ENCODE measurements at places on chromosomes 4 and X. TPM values are rescaled to one million over a fixed set of nuclear protein-coding genes. Genes with fewer than 3 reads are reported as not detected.
A peak's percentile ranks its signal among the peaks of the same experiment; 100 is the strongest.

GRCh38 chr4:8185930-8186329, 13.2 kb upstream of the SH3TC1 start:
- H3K4me1 ChIP-seq: peaks cover 27% of the 10 kb centered on the region
- no peak overlapping the region for H3K4me3 ChIP-seq
- peaks cover 6% of the 10 kb centered on the region for H3K27me3 ChIP-seq
- DNase-seq: no peak
- H3K27ac ChIP-seq: no peak overlapping the region

DNA sequence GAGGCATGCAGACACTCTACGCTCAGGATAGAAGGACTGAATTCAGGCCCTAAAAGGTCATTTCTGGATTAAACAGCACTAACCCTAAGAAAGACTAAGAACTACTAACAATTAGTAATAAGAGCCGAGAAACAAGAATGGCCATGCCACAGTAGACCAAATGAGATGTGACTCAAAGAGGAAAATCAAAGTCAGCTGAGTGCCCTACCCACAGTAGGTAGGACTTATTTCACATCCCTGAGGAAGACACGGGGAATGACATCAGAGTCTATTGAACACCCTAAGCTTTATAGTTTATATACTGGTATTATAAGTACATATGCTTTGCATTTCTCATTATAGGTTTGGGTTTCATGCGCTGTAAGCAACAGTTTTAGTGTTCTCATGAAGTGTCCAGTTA, 2.7 kb upstream of the ARSJ start:
- H3K4me3 ChIP-seq: no peak overlapping the region
- H3K36me3 ChIP-seq: peaks cover 8% of the 10 kb centered on the region
- peaks cover 21% of the 10 kb centered on the region for H3K4me1 ChIP-seq
- DNase-seq: no peak
- H3K27ac ChIP-seq: no peak overlapping the region
- no peaks in the 10 kb centered on the region for H3K27me3 ChIP-seq

DNA sequence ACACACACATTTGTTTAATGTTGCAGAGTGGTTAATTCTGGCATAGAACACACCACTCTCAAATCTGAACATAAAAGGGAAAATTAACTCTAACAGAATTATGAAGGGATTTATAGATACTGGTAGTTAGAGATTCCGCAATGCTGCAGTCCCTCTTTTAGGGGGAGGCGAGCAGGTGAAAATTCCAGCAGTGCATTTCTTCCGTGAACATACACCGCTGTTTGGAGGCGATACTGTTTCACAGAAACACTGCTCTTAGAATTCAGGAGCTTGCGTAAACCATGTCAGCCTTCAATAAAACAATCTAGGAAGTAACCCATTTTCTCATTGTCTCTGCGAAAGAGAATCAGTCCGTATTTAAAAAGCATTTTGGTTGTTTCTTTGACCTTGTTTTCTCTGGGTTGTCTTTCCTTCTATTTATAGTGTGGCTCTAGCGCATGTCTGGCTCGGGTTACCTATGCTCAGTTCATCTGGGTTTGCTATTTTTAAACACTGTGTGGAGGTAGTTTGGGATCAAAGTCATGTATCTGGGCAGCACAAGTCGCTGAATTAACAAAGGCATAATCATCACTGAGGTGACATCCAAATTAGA, 90.4 kb downstream of the GPAT3 start:
- no peak overlapping the region for H3K4me3 ChIP-seq
- no peak for DNase-seq
- no peak overlapping the region for H3K27ac ChIP-seq
- H3K36me3 ChIP-seq: peaks cover 2% of the 10 kb centered on the region

GRCh38 chrX:141975839-141976238, 72.1 kb downstream of the MAGEC1 start:
- H3K36me3 ChIP-seq: no peaks in the 10 kb centered on the region
- H3K4me3 ChIP-seq: no peak overlapping the region
- no peak overlapping the region for H3K27ac ChIP-seq
- DNase-seq: no peak

DNA sequence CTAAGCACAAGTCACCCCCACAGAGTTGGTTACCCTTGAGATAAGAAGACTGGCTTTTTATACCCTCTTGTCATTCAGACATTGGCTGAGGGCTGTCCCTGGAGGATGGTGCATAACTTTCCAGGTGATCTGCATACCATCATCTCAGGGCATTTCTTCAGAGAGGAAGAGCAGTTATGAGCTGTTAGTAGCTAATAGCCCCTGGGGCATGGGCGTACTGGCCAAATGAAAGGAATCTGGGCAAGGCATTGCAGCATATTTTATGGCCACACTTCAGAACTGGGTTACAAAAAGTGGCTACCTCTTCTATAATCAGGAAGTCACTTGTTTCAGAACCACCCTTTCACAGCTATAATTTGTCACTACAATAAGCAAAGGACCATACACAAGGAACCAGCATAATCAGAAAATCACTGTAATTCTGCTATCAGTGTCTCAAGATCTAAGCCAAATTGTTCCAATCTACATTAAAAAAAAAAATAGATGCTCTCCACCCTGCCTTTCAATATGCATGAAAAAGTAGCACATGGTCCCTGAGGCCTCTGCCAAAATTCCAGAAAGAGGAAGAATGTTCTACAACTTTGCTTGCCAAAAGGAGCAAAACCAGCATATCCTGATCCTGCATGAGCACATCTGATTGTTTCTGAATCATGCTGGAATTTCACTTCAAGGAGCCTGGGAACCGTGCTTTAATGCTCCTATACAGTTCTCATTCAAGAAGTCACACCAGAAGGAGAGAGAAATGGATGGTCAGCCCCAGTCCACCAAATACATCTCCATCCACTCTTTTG, 92.0 kb downstream of the TMEM144 start:
- H3K27ac ChIP-seq: no peak overlapping the region
- H3K4me1 ChIP-seq: peaks cover 7% of the 10 kb centered on the region
- no peak for DNase-seq

DNA sequence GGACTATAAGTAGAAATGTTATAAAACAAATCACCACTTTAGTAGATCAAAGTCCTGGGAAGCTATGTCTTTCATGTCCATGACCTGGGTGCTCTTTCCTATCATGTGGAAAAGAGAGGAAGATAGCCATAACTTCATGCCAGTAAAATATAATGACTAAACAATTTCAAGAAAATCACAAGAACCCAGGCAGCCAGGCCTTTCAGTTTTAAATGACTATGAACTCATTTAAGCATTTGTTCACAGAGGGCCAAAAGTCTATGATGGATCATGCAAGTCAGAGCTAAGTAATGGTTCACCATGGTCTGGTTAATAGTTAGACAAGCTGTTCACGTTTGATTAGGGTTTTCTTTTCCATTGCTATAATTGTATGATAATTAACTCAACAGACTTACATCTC, 155.8 kb downstream of the PPARGC1A start:
- H3K4me1 ChIP-seq: peaks cover 4% of the 10 kb centered on the region
- DNase-seq: no peak
- no peaks in the 10 kb centered on the region for H3K27me3 ChIP-seq
- no peak overlapping the region for H3K27ac ChIP-seq
- no peak overlapping the region for H3K4me3 ChIP-seq

GRCh38 chrX:40154853-40155588, 57.3 kb upstream of the BCOR start:
- H3K4me1 ChIP-seq: peaks cover 12% of the 10 kb centered on the region
- H3K27me3 ChIP-seq: no peaks in the 10 kb centered on the region
- H3K36me3 ChIP-seq: no peaks in the 10 kb centered on the region
- H3K4me3 ChIP-seq: peak overlapping the region; percentile 69
- DNase-seq: peak; percentile 88
- H3K27ac ChIP-seq: no peak overlapping the region

DNA sequence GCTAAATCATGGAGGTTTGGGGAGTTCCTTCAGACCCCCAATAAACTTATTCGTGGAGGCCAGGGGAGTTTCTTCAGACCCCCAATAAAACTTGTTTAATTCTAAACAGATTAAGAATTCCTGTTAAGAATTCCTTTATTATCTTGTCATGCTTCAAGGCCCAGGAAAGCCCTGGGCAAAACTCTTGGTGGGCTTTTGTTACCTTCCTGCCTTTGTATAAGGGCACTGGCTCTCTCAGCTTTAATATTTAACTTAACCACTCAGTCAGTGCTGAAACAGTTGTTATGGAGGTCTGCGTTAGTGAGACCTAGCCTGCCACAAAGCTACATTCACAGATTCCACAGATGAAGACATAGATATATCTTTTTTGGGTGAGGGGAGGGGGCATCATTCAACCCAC, 29.0 kb upstream of the LGI2 start:
- H3K36me3 ChIP-seq: no peaks in the 10 kb centered on the region
- no peak overlapping the region for H3K27ac ChIP-seq
- no peaks in the 10 kb centered on the region for H3K4me1 ChIP-seq

DNA sequence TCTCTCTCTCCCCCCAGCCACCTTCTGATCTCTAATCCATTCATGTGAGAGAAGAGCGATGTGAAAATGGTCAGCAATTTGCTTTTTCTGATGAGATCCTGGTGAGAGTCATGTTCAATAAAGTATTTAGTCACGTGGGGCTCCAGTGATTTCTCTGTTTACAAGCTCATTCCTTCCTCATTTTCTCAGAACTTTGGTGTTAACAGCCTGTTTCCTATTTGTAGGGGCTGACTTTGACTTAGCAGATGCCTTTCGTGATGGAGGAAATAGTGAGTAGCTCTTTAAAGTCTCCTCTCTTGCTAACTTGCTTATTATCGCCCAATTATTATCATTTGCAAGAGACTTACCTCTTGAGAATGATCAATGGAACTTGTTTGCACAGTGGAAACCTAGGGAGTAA, 72.6 kb upstream of the CD99 start:
- H3K27me3 ChIP-seq: no peaks in the 10 kb centered on the region
- H3K36me3 ChIP-seq: peaks cover 22% of the 10 kb centered on the region
- no peak overlapping the region for H3K27ac ChIP-seq

- H3K27me3 ChIP-seq: no peaks in the 10 kb centered on the region
- H3K27ac ChIP-seq: no peak overlapping the region
- DNase-seq: no peak
- no peaks in the 10 kb centered on the region for H3K36me3 ChIP-seq
These were observed 102.6 kb upstream of the SCML1 start for GRCh38 chrX:17634542-17635207.

GRCh38 chr4:95963456-95963855, 123.6 kb downstream of the PDHA2 start:
- no peaks in the 10 kb centered on the region for H3K27me3 ChIP-seq
- no peaks in the 10 kb centered on the region for H3K36me3 ChIP-seq
- H3K27ac ChIP-seq: no peak overlapping the region

GRCh38 chr4:81407726-81408125, 64.0 kb downstream of the RASGEF1B start:
- DNase-seq: no peak
- H3K4me3 ChIP-seq: no peak overlapping the region
- no peaks in the 10 kb centered on the region for H3K36me3 ChIP-seq
- H3K27me3 ChIP-seq: peaks cover 19% of the 10 kb centered on the region
- H3K4me1 ChIP-seq: peaks cover 3% of the 10 kb centered on the region

DNA sequence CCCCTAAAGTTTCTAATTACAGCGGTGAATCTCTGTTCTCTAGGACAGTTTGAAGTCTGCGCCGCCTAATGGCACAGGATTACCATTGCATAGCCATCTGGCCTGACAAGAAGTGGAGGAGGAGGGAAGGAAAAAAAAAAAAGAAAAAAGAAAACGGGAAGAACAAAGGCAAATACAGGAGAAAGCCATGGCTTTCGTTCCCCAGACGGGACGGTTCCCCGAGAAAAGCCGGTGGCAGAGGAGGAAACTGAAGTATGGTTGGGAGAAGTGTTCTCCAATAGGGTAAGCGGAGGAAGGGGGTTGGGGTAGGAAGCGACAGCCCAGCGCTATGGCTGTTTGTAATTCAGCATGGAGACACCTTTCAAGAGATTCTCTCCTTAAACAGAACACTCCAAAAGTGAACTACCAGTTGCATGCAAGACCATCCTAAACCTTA, 80.8 kb downstream of the HMGN5 start:
- peak overlapping the region; percentile 94 for H3K4me3 ChIP-seq
- H3K4me1 ChIP-seq: peaks cover 4% of the 10 kb centered on the region
- no peaks in the 10 kb centered on the region for H3K36me3 ChIP-seq
- peak overlapping the region; percentile 96 for H3K27ac ChIP-seq
- DNase-seq: no peak

GRCh38 chr4:154123897-154124296, 335.0 kb upstream of the SFRP2 start:
- DNase-seq: no peak
- no peaks in the 10 kb centered on the region for H3K27me3 ChIP-seq
- no peak overlapping the region for H3K4me3 ChIP-seq
- peak overlapping the region; percentile 95 for H3K27ac ChIP-seq

- H3K27ac ChIP-seq: no peak overlapping the region
- H3K36me3 ChIP-seq: no peaks in the 10 kb centered on the region
- DNase-seq: no peak
- no peak overlapping the region for H3K4me3 ChIP-seq
- no peaks in the 10 kb centered on the region for H3K27me3 ChIP-seq
These were observed 625.3 kb upstream of the PCDH7 start for GRCh38 chr4:30094887-30095286.

GRCh38 chr4:114076899-114077570, 97.6 kb upstream of the ARSJ start:
- peaks cover 15% of the 10 kb centered on the region for H3K4me1 ChIP-seq
- H3K4me3 ChIP-seq: no peak overlapping the region
- no peak for DNase-seq
- H3K36me3 ChIP-seq: peaks cover 6% of the 10 kb centered on the region

GRCh38 chr4:70571772-70572171, 20.3 kb upstream of the AMBN start:
- H3K27ac ChIP-seq: no peak overlapping the region
- H3K4me1 ChIP-seq: no peaks in the 10 kb centered on the region
- no peaks in the 10 kb centered on the region for H3K36me3 ChIP-seq
- peaks cover 19% of the 10 kb centered on the region for H3K27me3 ChIP-seq
- H3K4me3 ChIP-seq: no peak overlapping the region

DNA sequence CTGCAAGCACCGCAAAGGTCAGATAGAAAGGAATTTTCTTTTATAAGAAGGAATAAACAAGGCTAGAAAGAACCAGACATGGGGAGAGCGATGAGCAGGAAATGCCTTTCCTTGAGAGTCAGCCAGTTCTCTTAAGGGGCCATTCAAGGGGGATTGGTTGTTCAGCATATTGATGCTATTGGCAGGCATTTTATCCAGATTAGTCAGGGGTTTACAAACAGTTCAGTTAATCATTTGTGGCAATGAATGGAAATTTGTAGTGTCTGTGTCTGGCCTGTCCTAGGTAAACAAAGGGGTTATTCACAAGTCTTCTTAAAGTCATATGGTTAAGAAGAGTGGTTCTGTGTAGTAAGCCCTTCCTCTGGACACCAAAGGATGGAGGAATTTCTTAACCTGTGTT, 184.7 kb upstream of the FRMPD4 start:
- H3K4me3 ChIP-seq: no peak overlapping the region
- H3K36me3 ChIP-seq: no peaks in the 10 kb centered on the region
- DNase-seq: no peak
- H3K27me3 ChIP-seq: no peaks in the 10 kb centered on the region

GRCh38 chrX:153412746-153413720, 1.8 kb downstream of the ZFP92 start:
- H3K36me3 ChIP-seq: no peaks in the 10 kb centered on the region
- DNase-seq: peak; percentile 85
- H3K27me3 ChIP-seq: peaks cover 6% of the 10 kb centered on the region
- no peak overlapping the region for H3K4me3 ChIP-seq

Gene CENPVL3
- not detected for total RNA-seq

Gene FAM53A
- 7.3 TPM for total RNA-seq

Gene AFM
- not detected for total RNA-seq

Gene MAOA
- total RNA-seq: 3.4 TPM

Gene MAGEA12
- total RNA-seq: not detected

Gene KCND1
- 1.6 TPM for total RNA-seq

Gene SCML1
- 8.4 TPM for total RNA-seq

Gene CLDN34
- not detected for total RNA-seq

Gene CENPI
- 5.7 TPM for total RNA-seq

Gene TEX11
- not detected for total RNA-seq

Gene CPLX1
- not detected for total RNA-seq

Gene BMP15
- total RNA-seq: not detected

Measured in chondrocyte (in vitro differentiated cells).